ENCODE measurements at places on chromosomes 12 and 14.
A peak's percentile ranks its signal among the peaks of the same experiment; 100 is the strongest.

DNA sequence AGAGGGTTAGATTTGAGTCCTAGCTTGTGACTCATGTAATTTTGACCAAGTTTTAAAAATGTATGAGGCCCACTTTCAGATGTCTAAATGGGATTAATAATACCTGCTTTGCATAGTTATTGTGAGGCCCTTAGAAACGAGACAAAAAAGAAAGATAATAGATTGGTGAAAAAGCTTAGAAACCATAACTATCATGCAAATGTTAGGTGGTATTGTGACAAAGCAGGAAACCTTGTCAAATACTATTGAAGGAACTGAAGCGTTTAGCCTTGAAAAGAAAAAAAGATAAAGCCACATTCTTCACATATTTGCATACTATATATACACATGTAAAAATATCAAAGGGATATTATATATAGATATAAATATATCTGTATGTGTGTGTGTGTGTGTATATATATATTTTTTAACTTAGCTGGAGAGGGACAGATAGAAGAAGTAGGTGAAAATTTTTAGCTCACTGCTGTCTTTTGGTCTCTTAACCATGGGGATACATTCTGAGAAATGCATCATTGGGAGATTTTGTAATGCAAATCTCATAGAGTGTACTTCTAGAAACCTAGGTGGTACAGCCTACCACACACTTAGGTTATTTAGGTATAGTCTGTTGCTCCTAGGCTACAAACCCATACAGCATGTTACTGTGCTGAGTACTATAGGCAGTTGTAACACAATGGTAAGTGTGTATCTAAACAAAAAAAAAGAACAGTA is 270.3 kb downstream of the CCDC91 start:
- no peak for DNase-seq

- DNase-seq, result no peak
Measured at GRCh38 chr14:67417633-67418032, 5.7 kb upstream of the PLEK2 start.

- DNase-seq, result no peak
Measured at GRCh38 chr12:56220611-56221231, 1.0 kb downstream of the RNF41 start.

DNA sequence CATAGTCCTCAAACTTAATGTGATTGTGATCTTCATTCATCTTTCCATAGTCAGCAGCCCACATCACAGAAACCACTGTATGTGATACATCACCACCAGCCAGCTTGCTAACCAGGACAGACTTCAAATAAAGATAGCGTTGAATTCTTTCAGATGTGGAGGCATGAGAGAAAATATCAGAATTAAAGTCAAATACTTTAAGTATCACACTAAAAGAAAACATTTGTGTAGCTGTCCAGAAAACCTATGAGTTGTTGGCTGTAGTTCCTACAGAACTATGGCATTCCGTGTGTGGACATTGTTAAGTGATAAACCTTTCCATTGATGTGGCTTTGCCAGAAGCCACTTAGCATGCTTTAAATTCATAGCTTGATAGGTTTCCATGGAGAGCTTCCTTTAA is 105.1 kb downstream of the LLPH start:
- no peak for DNase-seq

DNA sequence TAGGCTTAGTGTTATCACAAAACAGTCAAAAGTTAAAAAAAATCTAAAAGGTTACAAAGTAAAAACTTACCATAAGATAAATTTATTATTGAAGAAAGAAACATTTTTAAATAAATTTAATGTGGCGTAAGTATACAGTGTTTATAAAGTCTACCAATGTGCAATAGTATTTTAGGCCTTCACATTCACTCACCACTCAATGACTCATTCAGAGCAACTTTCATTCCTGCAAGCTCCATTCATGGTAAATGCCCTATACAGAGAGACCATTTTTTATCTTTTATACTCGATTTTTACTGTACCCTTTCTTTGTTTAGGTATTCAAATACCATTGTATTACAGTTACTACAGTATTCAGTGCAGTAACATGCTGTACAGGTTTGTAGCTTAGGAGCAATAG is 124.5 kb downstream of the ANO4 start:
- no peak for DNase-seq

- DNase-seq, result no peak
Measured at GRCh38 chr12:38289396-38289795, 27.2 kb upstream of the ALG10B start.

GRCh38 chr12:21561158-21561557 is 35.1 kb downstream of the SPX start:
- no peak for DNase-seq

DNA sequence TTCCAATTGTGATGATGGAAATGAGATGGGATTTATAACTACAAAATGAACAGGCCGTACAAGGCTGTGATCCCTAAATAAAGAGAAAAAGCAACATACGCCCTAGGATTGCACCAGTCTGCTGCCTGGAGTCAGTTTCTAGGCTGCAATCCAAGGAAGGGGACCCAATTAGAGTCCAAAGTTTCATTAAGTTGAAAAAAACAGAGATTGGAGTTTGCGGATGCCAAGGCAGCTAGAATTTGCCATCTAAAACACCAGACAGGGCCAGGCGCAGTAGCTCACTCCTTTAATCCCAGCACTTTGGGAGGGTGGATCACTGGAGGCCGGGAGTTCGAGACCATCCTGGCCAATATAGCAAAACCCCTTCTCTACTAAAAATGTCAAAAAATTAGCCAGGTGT is 661.0 kb downstream of the RPS29 start:
- DNase-seq, result no peak

DNA sequence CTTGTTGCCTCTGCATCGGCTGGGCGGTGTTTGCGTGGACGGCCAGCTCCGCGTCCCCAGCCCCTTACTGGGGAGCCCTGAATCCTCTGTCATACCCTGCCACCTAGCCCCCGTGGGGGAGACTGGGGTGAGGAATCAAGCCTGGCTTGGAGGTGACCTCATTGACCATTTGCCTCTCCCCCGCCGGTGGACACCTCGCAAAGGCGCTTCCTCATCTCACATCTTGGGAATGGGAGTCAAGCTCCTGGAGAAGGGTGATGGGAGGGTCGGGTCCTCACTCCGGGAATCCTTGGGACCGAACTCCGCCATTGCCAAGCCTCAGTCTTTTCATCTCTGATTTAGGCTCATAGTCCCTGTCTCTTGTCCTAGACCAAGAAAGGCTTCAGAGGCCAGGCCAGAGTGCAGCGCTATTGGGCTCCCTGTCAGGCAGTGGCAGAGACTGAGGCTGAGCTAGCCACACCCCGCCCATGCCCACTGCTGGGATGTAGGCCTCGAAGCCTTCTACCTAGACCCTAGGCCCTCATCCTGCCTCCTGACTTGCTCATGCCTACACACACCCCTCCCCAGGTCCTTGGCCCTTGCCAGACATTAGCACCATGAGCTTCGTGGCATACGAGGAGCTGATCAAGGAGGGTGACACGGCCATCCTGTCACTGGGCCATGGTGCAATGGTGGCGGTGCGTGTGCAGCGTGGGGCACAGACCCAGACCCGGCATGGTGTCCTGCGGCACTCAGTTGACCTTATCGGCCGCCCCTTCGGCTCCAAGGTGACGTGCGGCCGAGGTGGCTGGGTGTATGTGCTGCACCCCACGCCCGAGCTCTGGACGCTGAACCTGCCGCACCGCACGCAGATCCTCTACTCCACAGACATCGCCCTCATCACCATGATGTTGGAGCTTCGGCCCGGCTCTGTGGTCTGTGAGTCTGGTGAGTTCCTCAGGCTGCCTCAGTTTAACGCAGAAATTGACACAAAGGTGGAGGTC is 678 bp downstream of the TRMT61A start:
- DNase-seq, result no peak

- DNase-seq, result no peak
Measured at GRCh38 chr12:29427964-29428363, 47.0 kb upstream of the ERGIC2 start.

DNA sequence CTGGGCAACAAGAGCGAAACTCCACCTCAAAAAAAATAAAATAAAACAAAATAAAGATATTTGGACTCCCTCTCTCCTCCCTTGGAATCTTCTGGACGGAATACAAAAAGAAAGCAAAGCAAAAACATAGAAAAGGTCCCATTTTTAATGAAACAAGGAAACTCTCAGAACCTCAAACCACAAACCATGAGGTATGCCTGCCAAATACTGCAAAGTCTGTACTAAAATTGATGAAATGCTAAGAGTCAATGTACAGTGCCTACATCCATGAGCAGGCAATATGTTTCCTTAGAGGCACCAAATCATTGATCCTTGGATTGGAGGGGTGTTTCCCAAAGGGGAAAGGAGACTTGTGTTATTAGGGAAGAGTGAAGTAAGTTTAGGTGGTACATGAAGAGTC is 8.2 kb upstream of the RPS6KA5 start:
- peak; percentile 43 for DNase-seq

GRCh38 chr12:12890543-12891079 is 751 bp upstream of the GPRC5A start:
- DNase-seq, result peak; percentile 22

GRCh38 chr14:60544659-60545058 is 35.7 kb downstream of the SIX6 start:
- DNase-seq, result no peak

GRCh38 chr12:118742431-118742830 is 238.9 kb upstream of the SRRM4 start:
- no peak for DNase-seq

DNA sequence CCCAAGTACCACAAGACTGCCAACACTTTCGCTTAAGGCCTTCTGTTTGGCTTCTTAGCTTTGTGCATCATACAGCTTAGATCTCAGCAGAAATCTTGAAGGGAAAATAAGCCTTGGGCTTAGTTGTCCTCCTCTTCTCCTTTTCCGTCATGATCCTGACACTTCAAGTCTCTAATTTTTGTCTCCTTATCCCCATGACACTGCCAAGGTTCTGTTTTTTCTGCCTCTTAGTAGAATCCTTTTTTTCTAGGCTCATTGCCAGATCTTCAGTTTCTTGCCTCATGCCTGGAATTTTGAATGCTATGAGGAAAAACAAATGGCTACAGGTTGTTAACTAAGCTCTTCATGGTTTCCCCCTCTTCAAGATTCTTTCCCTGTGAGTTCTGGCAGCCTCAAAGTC is 450.4 kb downstream of the LRFN5 start:
- no peak for DNase-seq

DNA sequence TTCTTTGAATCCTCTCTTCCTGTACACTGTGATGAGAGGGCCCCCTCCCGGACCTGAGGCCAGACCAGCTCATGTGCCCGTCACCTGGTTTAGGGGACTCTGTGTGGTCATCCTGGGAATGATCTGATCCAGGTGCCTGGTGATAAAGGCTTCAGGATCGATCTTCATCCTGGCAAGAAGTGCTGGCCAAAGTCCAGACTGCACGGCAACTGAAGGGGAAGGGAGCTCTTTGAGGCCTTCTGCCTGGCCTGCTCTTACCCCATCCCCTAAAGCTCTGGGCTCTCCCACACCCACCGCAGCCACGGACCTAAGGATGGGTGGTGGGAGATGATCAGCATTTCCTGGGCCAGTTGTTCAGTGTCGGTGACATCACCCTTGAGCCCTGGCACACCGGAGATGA is 31.8 kb downstream of the GCN1 start:
- no peak for DNase-seq

GRCh38 chr14:63759456-63759855 is 31.6 kb upstream of the SGPP1 start:
- DNase-seq, result peak; percentile 62
